Neural progenitor cell (in vitro differentiated cells): ENCODE measurements at places on chromosomes 5 and 9. TPM values are rescaled to one million over a fixed set of nuclear protein-coding genes. Genes with fewer than 3 reads are reported as not detected.

FAM81B gene
- total RNA-seq: not detected in 2 replicates

PCDHGA7 gene
- total RNA-seq: 0.81 and 1.1 TPM in 2 replicates

GRCh38 chr5:1725641-1726468, 73.8 kb downstream of the MRPL36 start:
- H3K36me3 ChIP-seq: no peaks in the 10 kb centered on the region
- DNase-seq: peak; percentile 42
- no peak overlapping the region for H3K27ac ChIP-seq
- no peaks in the 10 kb centered on the region for H3K4me1 ChIP-seq

DNA sequence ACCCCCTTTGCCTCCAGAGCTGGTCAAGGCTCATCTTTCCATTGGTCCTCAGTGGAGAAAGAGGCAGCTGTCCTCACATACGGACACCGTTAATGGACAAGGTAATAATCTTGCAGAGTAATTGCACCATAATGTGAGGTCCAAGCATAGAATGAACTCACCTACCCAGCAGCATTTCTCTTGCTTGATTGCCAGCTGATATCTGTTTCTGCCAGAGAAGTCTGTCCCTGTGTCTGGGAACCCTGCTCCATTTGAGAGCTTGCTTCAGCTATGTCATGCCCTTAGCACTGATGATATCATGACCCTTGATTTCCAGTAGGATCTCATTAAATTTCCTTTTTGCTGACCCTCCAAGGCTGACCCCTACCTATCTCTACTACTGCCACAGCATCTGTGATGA, 154.6 kb downstream of the PIK3R1 start:
- H3K4me1 ChIP-seq: no peaks in the 10 kb centered on the region
- H3K4me3 ChIP-seq: no peak overlapping the region
- DNase-seq: no peak
- H3K27ac ChIP-seq: no peak overlapping the region
- no peaks in the 10 kb centered on the region for H3K27me3 ChIP-seq

- DNase-seq: no peak
- no peaks in the 10 kb centered on the region for H3K36me3 ChIP-seq
- H3K27ac ChIP-seq: no peak overlapping the region
Measured at GRCh38 chr5:53476531-53477480, 3.6 kb upstream of the FST start.

DNA sequence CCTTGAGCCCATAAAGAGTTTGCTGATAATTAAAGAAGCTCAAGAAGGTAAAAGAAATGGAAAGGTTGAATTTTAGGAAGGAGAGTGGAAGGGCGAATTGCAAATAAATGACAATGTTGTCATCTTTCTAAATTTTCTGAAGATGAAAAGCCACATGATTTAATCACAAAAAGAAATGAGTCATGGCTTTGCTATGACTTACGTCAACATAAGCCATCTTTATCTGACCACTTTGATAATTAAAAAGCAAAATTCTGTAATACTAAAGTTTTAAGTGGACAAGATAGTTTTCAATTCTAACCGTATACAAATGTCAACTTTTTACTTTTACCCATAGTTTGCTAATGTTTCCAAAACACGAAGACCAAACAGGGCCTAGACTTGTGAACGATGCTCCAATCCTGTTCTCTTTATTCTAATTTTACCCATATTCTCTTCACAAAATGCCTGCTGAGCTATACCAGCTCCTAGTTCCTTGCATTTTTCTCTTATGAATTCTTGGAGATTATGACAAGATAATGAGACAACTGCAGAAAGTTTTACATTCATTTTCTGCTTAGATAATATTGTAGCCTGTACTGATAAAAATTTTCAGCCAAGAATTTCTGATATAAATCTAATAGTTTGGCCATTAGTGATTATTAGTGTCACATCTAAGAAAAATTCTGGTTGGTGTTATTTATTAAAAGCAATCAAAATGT, 21.8 kb upstream of the PRUNE2 start:
- no peaks in the 10 kb centered on the region for H3K36me3 ChIP-seq
- no peak for DNase-seq
- H3K4me3 ChIP-seq: no peak overlapping the region
- no peaks in the 10 kb centered on the region for H3K4me1 ChIP-seq
